ENCODE measurements at places on chromosomes 4 and X.

DNA sequence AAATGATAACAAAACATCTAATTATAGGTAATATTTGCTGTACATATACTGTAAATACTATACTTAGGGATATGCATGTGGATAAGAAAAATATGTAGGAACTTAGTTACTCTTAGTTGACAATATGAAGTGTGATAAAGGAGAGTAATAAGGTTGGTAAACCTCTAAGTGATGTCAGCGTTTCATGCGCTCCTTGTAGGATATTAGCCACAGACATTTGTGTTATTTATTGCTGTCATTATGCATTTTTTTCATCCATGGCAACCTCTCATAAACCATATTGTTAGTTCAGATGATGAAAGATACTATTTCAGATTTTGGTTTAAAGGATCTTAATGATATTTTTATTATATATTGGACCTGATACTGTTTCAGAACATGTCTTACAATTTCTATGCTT lies 298.1 kb upstream of the PITX2 start:
- no peak for DNase-seq

GRCh38 chr4:8165374-8165896 lies 6.8 kb upstream of the ABLIM2 start:
- no peak for DNase-seq

DNA sequence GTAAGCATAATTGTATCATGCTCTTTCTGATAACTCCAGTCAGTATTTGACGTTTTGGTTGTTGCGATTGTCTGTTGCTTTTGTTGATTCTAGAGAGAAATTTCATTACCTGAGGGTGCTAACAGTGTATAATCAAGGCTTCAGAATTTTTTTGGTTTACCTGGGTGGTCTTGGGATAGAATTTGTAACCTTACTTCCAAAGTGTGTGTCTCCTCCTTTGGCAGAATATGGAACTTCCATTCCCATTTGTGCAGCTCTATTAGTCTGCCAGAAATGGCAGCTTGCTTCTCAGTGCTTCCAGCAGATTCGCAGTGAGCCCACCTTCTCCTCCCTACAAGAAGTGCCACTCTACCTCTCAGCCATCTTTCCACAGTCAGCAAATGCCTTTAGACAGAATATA lies 5.3 kb downstream of the COPS4 start:
- no peak for DNase-seq

DNA sequence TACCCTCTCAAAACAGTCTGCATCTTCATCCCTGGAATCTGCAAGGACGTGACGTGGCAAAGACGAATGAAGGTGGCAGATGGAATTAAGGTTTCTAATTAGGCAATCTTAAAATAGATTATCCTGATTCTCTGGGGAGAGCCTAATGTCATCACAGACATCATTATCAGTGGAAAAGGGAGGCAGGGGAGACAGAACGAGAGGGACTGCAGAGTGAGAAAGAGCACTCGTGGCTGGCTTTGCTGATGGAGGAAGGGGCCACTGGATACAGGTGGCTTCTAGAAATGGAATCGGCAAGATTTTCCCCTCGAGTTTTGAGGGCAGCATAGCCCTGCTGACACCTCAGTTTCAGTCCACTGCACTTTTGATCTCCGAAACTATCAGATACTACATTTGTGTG lies 110.6 kb downstream of the ASMT start:
- no peak for DNase-seq

DNA sequence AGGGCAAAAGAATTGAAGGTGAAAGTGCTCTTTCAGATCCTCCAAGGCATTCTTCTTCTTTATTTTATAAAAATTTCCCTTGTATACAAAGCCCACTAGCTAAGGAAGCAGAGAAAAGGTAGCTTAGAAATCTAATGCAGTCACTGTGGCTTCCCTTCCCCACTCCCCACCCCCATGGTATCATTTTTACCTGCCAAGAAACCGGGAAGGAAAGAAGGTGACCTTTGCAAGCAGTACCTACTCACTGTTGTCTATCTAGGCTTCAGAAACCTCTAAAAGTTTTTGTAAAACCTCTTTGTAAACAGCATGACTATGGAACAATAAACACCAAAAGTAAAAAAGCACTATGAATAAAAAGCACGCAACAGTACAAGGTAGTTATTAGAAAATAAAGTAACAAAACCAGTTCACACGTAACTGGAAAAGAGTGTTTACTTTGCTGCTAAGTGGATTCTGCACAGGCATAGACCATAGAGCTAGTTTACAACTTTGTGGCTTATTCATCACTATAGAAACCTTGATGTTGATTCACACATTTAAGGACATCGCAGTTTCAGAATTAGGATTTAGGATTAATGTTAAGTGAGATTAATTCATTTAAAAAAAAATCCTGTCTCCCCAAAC lies 109.6 kb upstream of the FTHL17 start:
- DNase-seq, result no peak

- DNase-seq, result peak; percentile 68
Measured at GRCh38 chr4:6785572-6785925, 3.0 kb downstream of the KIAA0232 start.
